ENCODE measurements at places on chromosomes 11 and 22.

- peak; percentile 55 for DNase-seq
Observed at GRCh38 chr11:73894725-73895335, 18.0 kb downstream of the PAAF1 start.

DNA sequence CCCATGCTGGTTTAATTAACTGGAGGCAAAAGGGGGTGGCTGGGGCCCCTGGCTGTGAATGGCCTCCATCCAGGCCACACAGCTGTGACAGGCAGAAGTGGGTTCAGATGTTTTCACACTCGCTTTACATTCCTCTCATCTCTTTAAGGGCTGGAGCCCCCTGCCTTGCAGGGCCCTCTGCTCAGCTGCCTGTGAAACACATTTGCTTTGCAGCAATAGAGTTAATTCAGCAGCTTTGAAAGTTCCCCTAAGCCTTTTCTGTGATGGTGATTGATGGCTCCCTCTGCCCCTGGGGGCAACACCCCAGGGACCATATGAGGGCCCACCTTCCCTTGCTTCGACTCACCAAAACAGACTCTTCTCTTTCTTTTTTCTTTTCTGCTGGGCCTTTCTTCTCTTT lies 139.3 kb downstream of the FEZ1 start:
- no peak for DNase-seq

DNA sequence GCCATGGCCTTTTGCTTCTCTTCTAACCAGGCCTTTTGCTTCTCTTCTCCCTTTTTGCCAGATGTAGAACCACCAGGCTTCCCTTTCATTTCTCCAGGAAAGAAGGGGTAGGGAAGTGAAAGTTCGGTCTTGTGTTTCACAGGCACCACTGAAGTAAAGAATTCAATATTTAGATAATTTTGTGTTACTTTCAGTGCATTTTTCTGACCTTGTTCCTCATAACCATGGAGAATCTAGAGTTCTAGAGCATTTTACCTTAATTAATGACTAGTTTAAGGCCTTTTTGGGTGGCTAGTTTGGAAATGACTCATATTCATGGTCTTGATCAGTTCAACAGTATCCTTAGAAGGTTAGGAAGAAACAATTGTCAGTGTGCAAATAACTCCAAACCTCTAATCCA lies 22.7 kb downstream of the GRAMD1B start:
- no peak for DNase-seq

DNA sequence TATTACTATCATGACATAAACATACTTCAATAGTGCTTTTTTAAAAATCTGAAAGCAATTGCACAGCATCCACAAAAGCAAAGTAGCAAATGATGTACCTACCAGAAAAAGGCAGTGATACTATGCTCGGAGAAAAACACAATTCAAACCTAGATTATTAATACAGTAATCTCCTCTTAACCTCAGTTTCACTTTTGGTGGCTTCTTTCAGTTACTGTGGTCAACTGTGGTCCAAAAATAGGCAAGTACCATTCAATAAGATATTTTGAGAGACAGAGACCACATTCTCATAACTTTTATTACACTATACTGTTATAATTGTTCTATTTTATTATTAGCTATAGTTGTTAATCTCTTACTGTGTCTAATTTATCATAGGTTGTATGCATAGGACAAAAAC lies 20.8 kb downstream of the KCNA4 start:
- DNase-seq = no peak

DNA sequence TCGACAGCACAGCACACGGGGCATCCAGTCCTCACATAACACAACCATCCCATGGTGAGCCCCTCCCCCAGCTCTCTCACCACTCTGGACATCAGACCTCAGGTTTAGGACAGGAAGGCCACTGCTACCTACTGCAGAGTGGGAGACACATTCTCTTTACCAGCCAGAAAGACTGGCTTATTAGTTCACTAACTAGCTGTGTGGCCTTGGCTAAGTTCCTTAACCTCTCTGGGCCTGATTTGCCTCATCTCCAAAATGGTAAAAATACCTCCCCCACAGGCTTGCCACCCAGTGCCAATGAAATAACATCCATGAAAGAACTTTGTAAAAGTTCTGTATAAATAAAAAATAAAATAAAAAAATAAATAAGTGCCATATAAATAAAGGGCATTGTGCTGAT lies 32.1 kb downstream of the USH1C start:
- DNase-seq = no peak

GRCh38 chr11:97965849-97966646 lies 1054.7 kb upstream of the CNTN5 start:
- DNase-seq = peak; percentile 84

DNA sequence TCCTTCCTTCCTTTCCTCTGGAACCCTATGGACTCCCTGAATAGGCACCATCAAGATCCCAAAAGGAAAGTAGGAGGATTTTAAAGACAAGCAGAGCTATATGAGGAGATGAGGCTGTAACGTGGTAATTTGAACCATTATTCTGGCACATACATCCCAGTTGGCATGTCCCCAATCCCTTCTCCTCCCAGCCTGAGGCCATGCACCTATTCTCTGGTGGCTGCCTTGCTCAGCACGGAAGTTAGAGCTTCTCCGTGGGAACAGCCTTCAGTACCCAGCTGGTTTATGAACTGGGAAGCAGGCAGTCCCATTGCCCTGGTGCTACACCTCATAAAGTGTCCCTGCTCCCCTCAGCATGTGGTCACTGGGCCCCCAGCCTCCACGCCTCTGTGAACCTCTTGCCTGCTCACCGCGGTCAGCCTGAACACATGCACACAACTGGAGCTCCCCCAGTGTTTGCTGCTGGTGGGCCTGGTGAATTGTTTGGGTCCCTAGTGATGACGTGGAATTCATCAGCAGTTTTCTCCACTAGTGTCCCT lies 139.9 kb upstream of the PLET1 start:
- DNase-seq = no peak

DNA sequence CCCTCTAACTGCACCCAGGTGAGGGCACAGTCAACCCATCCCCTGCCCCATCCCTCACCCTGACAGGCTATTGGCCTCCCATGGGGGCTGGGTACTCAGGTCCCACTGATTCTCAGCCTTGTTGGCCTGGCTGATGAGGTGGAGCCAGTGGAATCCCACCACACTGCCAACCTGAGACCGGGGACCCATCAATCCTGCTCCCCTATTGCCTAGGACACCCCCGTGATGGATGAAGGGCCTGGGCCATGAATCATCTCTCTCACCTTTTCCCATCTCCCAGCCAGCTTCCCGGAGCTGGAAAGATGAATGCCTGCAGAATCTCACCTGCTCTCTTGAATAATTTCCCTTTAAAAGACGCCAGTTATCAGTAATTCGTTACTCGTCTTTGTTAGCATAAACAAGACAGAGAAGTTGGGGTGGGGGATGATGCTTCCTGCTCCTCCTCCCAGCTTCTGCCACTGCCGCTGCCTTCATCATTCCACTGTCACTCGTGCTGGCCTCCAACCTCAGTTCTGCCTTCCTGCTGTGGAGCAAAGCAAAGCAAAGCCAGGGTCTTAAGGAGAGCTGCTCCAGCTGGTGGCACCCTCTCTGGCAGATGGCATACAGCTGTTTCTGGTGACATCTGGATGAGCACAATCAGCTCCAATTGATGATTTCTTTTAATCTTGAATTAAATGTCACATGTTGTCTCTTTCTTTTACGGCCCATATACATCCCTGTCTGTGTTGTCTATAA lies 204.0 kb upstream of the NECTIN1 start:
- DNase-seq = no peak

DNA sequence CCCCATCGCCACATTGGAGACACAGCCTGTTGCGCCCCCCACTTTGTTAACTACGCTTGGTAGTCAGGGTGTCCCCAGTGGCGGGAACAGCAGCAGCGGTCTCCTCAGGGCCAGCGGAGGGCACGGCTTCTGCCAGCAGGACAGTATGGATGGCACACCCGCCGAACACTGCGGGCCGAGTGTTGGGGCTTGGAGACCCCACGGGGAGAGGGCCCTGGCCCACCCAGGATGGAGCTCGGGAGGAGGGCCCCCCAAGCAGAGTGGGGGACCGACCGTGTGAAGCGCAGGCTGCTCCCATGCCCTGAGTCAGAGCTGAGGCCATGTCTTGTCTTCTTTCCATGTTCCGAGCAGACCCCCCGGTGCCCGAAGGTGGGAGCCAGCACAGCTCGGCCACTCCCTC lies 17.8 kb downstream of the MRPL23 start:
- no peak for DNase-seq

- no peak for DNase-seq
Observed at GRCh38 chr22:30556388-30556787, 9.8 kb upstream of the SEC14L6 start.

- no peak for DNase-seq
Observed at GRCh38 chr11:95076416-95076815, 9.7 kb downstream of the SRSF8 start.

- DNase-seq = no peak
Observed at GRCh38 chr11:16363706-16364105, 7.4 kb upstream of the SOX6 start.

DNA sequence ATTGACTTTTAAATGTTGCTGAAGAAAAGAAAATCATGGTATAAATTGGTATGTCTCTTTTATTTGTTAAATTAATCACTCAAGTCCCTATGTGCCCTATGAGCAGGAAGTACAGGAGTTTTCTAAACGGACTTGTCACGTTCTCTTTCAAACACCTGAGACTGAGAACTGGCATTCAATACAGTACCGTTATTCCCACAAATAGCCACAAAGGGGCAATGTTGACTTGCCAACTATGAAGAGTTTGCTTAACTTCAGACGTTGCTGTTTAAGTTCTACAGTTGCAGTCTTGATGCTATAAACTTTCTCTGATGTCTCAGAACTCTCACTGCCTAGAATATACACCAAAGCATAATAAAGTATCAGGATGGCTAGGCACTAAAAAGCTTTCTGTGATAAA lies 7.6 kb downstream of the OR56A1 start:
- peak; percentile 33 for DNase-seq

- no peak for DNase-seq
Observed at GRCh38 chr22:24153959-24154358, 27.3 kb upstream of the SUSD2 start.

DNA sequence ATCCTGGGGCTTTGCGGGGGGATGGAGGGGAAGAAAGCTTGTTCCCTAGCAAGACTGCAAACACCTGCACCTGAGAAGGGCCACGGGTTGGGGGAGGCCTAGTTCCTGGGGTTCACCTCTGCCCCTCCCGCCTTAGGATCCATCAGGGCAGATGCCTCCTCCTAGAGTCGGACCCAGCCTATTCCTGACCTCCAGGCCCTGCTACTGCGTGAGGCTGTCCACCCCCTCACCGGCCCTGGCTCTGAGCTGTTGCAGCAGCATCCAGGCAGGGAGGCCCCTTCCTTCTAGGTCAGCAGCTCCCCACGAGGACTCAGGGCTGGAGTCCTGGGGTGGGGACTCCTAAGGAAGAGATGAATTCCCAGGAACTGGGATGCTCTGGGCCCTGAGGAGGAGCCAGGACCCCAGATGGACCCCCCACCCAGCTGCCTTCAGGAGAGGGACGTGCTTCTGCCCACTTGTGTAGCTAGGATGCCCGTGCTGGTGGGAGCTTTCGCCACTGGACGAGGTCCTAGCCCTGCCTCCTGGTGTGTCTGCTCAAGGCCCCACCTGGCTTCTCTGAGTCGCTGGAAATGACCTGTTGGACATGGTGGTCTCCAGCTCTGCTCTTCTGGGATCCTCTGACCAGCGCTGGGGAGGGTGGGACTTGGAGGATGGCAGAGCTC lies 10.3 kb downstream of the MRGPRF start:
- no peak for DNase-seq

GRCh38 chr11:109864151-109864661 lies 229.0 kb upstream of the ZC3H12C start:
- DNase-seq = no peak

DNA sequence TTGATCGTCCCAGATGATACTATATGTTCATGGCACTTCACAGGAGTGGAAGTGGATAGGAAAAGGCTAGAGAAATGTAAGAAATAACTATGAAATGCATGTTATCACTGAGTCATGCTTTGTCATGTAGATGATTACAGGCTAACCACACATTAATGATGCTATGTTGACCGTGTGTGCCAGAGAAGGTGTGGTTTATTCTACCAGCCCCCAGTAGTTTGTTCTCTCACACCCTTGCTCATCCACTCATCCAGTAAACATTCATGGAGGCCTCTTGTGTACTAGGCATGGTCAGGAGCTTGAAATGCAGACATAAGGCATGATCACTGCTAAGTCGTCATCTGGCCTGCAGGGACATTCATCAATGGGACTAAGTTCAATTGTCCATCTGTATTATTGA lies 153.0 kb upstream of the PITPNB start:
- peak; percentile 24 for DNase-seq

- DNase-seq = no peak
Observed at GRCh38 chr22:36145881-36146280, 14.7 kb downstream of the APOL3 start.

- DNase-seq = no peak
Observed at GRCh38 chr11:130202009-130202817, 42.6 kb downstream of the ST14 start.

- DNase-seq = no peak
Observed at GRCh38 chr11:16834384-16834783, 95.9 kb downstream of the C11orf58 start.

GRCh38 chr22:46535876-46536536 lies 1.4 kb downstream of the CELSR1 start:
- DNase-seq = no peak

GRCh38 chr22:46803936-46804335 lies 41.5 kb downstream of the TBC1D22A start:
- DNase-seq = no peak

- no peak for DNase-seq
Observed at GRCh38 chr11:76783294-76783895, at the start of gene TSKU. TSS of gene TSKU (plus strand) at chr11:76783356. CDS start at chr11:76795617, 12,261 bp downstream.

- no peak for DNase-seq
Observed at GRCh38 chr11:75822541-75822940, 7.5 kb downstream of the UVRAG start.

DNA sequence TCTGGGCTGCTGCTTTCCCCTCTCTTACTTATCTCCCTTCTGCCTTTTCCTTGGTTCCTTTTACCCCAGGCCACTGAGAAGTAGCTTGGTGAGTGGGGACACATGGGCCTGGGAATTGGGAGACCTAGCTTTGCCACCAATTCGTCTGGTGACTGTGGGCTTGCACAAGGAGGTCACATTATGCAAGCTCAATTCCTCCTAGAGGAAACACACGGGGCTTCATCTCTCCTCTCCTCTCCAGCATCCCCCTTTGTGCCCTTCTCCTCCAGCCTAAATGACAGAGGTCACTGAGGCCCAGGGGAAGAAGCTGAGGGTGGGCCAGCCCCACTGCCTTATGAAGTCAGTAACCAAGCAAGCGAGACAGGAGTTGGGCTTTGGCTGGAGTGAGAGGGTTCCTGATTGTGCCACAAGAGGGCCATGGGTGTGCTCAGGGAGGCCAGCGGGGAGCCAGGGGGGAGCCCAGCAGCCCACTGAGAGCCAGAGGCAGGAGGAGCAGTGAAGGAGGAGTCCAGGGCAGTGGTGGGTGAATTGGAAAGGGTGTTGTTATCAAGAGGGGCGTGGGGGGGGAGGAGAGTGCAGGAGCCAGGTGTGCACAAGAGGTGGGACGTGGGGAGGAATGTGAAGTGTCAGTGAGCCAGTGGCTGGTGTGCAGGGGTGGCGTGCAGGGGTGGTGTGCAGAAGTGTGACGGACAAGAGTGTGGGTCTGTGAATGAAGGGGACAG lies 2.0 kb downstream of the CLCF1 start:
- DNase-seq = peak; percentile 75
